ENCODE measurements at places on chromosomes 7 and 10.

- DNase-seq, result no peak
These were observed 83.9 kb downstream of the HECW1 start for GRCh38 chr7:43196379-43196778.

DNA sequence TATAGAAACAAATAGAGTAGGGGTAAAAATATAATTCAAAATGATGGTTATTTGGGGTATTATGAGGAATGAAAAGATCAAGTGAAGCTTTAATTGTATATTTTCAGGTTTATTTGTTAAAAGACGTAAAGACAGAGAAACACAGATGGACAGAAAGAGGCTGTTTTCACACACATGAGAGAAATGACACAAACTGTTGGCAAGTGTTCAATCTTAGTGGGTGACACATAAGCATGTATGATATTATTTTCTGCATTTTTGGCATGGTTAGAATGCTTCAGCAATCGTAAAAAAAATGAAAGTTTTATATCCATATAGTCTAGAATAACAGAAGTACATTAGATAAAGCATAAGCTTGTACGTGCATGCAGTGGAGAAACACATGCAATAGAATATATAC, 464.4 kb upstream of the AKR1E2 start:
- no peak for DNase-seq

GRCh38 chr7:131336956-131337355, 9.3 kb downstream of the MKLN1 start:
- DNase-seq, result no peak

DNA sequence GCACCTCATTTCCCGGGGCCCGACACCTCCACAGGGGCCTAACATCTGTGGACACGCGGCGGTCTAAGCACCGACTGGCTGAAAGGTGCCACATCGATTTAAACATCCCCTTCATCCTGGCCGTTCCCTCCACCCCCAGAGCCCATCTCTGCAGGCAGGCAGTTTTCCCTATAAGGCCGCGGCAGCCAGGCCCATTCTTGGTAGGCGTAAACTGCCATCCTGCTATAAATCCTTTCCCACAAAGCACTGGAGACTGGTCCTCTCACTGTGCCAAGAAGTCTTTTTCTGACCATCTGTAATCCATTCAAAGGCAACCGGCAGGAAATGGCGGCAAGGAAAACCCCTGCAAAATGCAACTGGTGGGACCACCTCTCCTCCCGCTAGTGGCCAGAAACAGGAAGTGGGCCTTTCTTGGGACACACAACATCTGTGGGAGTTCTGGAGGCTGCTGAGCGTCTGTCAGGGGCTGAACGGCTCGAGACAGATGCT, 22.4 kb downstream of the ATXN7L1 start:
- no peak for DNase-seq

DNA sequence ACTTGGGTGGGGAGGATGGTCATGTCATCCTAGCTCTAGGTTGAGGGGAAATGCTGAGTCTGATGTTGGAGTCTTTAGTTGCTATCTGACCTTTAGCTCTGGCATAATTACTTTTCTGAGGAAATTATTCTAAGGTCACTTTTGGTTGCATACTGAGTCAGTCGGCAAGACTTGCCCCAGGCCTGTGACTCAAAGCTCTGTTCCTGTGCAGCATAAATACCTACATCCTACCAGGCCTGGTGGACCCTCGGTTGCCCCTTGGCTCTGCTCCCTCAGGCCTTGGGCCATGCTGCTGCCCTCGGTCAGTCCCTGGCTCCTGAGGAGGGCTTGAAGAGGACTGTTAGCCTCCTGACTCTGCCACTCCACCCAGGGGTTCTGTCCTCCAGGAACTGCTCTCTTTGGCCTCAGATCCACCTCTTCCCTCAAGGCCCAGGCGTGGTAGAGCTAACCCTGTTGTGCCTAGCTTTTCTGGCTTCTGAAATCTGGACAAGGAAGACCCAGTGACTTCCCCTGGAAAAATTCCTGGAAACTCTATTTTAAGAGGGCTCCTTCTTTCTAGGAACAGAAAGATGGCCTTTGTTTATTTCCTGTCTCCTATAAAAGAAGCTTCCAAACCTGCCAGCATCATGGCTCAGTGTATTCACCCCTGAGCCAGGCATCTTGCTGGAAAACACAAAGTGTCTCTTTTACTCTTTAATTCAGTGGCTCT, 71.2 kb downstream of the TMEM178B start:
- DNase-seq, result no peak

DNA sequence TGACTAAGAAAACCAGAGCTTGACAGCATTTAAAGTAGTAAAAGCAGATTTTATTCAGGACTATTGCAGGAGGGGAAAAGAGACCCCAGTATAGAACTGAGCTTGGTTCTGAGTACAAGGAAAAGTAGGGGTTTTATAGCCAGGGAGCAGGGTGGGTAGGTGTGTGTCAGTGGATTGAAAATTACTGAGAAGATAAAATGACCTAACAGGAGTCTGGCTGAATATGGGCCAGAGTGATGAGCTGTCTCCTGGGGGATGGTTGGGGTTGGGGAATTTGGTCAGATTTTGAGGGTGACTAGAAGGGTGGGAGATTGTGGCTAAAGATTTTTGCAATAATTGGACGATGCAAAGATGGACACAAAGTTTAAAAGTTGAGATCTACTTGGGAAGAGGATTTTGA, 114.0 kb downstream of the ST7 start:
- no peak for DNase-seq

GRCh38 chr10:88062385-88062784, 199.0 kb downstream of the PTEN start:
- DNase-seq, result no peak

DNA sequence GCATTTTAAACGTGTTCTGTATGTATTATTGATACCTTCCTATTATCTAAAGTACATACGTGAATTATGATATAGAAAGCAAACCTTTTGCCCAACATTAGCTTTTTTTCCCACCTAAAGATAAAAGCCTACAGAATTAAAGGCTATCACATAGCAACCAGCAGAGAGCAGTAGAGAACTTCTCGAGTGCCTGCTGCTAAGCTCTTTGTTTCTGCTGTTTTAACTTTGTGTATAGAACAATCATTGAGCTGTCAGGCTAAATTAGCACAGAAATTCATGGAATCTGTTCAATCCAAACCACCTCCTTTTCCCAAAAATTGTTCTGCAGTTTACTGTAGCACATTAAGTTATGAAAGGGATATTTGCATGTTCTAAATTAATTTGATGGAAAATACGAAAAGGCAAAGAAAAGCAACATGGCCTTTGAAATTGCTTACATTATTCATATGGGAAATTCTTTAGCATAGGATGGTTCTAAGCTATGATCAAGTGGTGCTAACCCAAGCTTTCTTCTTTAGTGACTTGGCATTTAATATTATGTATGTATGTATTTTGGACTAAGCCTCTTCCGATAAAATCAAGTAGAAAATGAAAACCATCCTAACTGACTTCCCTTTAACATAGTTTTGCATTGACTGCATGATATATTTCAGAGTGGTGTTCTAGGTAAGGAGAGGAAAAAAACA, 1288.5 kb downstream of the GATA3 start:
- DNase-seq, result no peak

GRCh38 chr10:118752409-118752808, 2.4 kb downstream of the CACUL1 start:
- no peak for DNase-seq

DNA sequence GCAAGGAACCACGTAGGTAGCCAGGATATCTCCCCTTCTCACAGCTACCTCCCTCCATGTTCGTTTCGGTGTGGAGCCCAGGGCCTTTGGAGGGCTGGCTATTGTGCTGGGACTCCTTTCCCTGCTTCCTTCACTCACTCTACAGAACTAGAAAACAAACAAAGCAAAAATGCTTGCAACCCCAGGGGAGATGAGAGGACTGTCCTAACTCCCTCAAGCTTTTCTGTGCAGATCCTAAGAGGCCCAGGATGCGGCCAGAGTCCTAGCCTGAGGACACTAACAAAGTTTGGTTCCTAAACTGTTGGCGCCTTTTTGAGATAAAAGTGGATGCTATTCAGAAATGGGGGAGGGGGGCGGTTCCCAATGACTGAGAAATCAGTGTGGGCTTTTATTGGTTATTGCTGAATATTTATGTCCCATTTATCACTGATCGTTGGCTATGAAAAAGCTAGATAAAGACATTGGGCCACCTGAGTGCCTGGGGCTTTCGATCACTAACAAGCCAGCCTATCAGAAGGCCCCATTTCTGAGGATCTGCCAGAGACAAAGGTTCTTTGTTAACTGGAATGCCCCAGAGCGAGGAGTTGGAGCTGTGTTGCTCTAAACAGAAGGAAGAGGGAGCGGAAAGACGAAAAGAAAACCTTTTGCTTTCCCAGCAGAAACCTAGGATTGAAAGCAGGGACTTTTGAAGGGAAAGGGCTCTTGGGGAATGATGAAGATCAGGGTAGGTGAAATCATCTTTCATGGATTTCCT, 95.2 kb upstream of the EGR2 start:
- DNase-seq, result no peak

- no peak for DNase-seq
These were observed 57.2 kb downstream of the C7orf25 start for GRCh38 chr7:42854571-42855118.

DNA sequence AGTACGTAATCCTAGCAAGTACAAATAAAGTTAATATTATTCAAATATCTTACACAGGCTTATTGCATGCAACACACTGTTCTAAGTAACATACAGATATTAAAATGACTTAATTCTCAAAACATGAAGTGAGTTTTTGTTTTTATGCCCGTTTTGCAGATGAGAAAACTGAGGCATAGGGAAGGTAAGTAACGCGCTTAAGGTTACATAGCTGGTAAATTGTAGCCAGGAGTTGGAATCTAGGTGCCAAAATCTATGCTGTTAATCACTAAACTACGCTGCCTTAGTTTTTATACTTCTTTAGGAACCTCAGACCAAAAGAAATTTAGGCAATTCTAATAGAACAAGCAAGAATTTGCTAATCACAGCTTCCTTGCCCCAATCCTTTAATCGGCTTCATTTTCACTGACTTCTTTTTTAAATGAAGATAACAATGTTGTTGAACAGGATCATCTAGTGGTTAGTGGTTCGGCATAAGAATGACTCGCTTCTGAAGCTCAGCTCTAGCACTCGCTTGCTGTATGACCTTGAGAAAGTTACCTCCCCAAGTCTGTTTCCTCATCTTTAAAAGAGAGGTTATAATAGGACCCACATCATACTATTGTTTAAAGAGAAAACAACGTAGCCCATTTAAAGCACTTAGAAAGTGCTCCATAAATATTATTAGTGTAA, 1.0 kb upstream of the LRRTM3 start:
- DNase-seq, result no peak

DNA sequence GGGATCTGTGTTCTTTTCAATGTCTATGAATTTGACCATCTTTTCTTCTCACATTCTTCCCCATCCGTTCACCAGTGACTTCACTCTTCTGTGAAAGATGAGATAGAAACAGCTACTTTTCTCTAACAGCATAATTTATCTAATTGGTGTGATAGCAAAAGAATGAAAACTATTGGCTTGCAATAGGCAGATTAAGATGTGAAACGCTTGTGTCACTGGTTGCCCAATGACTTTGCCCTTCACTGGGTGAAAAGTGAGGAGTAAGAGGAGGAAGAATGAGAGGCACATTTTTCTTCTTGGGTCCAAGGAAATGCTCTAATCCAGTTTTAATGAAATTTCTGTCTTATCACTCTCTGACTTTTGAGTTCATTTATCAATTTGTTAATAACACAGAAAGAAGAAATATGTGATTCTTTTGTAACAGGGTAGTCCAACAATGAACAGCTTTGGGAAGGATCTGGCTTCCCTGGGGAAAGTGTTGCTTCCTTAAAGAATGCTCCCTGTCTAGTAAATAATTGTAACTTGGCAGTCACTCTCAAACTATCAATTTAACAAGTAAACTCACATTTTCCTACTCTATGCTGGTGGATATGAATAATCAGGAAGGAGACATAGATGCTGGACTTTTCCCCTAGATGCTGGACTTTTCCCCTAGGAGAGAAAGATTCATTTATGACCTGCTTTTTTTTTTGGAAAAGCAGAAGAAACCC, 35.1 kb downstream of the BET1 start:
- no peak for DNase-seq

- DNase-seq, result no peak
These were observed 1053.3 kb downstream of the SORCS1 start for GRCh38 chr10:106111246-106111645.

DNA sequence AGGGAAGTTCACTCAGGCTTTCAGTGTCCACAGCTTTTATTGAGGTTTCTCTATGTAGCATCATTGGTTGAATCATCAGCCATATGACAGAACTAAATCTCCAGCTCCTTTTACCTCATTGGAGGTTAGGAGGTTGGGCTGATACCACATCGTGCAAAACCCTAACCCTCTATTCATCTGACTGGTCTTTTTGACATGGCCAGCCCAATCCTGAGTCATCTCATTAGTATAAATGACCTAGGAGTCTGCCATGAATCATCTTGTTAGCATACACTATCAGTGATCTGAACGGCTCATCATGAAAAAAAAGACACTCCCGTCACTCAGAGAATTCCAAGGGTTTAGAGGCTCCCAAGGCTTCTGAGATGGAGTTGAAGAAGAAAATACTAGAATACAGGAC, 669.8 kb upstream of the POT1 start:
- DNase-seq, result no peak

DNA sequence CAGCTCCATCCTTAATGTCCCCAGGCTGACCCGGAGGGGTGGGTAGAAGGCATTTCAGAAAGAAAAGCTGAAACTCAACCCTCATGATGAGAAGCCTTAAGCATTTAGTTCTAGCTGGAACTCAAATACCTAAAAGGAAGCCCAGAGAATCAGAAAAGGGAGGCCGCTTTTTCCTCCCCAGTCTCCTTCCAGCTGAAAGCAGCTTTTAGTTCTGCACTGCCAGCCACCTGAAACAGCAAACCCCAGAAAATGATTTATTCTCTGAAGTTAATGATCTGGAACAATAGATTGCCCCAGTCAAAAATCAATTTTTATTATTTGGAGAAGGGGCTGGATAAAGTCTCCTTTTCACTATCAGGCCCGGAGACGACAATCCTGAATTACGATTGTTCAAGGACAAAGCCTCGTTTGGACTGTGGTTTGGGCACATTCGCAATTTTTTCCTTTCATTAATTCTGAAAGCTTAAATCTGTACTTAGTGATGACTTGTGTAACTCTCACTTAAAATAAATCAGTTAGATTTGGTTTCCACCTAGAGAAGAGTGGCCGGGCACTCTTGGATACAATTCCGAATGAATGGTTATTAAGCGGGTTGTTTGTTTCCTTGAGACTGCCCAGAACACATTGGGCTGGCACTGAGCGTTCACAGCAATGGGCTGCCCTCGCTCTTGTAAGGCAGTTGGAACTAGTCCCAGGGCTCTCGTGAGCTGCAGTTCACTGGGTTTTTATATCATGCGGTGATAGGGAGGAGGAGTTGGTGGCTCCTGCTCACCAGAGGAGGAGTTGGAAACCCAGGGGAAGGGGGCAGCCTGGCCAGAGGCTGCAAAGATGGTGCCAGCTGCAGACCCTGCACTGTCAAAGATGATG, 262.2 kb downstream of the CCSER2 start:
- no peak for DNase-seq

- DNase-seq, result no peak
These were observed 65.4 kb downstream of the CDK14 start for GRCh38 chr7:90661290-90662151.

GRCh38 chr7:128003167-128003566, 28.1 kb downstream of the LRRC4 start:
- DNase-seq, result no peak
